ENCODE measurements at places on chromosomes 12 and 14.

GRCh38 chr12:110718222-110718908 is 24.3 kb downstream of the PPP1CC start:
- DNase-seq = no peak

GRCh38 chr12:115174920-115175319 is 490.9 kb upstream of the TBX3 start:
- no peak for DNase-seq

DNA sequence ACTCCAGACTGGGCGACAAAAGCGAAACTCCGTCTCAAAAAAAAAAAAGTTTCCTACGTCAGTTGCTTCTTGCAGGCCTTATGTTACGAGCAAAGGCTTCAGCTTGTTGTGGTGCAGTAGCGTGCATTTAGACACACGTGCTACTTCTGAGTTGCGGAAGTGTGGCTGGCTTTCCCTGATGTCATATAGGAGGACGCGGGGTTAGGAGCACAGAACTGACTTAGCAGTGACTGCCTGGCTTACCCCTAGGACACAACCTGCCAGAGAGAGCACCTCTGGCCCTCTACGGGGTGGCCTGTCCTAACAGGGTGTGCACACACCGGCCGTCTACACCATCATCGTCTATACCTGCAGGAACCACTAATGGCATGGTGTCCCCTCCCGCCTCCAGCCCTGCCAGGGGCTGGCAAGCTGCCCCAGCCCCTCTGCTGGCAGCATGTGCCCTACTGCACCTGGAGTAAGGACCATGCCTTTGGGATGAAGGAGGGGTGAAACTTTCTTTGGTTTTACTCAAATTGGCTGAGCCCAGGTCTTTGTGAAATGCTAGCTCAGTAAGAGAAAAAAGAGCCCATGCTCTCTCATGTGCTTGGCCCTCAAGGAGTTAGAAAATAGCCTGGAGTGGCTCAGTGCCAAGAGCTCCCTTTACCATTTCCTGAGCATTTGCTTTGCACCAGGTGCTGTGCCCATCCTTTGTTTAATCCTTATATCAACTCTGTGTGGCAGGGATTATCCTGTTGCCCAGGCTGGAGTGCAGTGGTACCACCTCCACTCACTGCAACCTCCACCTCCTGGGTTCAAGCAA is 1.7 kb upstream of the GPR68 start:
- no peak for DNase-seq

DNA sequence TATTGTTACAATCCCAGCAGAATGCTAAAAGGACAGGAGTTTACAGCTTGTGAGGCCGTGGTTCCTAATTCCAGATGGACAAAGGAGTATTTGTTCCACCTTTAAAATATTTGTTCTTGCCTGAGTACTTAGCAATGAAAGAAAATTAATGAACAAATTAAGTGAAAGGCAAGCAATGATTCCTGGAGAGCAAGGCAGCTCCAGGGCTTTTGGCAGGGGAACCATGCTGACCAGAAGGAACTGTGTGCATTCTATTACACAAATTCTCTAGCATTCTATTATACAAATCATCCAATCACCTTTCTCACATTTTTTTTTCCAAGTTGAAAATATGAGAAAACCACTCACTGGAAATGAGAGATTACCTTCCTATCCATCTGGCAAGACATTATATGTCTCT is 1.8 kb upstream of the BMAL2 start:
- DNase-seq = no peak

DNA sequence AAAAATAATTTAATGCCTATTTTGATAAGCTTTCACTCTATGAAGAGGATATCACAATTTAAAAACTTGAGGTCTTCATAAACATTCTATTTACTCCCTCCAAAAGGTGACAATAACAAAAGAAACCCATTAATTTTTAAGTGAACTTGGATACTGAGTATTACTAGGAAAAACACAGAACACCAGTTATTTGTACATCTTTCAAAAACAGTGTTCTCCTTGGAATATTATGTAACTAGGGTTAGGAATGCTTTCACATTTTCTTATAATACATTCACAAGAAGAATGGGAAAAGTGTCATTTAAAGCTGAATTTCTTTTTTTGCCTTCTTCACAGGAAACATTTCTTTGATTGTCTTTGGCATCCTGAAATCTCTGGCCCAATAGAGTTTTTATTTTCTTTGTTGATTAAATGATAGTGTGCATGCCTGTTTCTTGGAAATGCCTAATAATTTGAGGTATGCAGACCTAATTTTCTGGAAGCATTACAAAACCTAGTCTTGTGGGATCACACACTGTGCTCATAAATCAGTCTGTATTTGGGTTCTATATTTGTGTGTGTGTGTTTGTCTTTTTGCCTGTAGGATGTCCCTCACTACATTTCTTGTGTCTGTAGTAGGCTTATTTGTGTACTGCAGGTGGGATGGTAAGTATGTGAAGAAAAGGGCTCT is 76.5 kb downstream of the WNK1 start:
- DNase-seq = no peak

- peak; percentile 99 for DNase-seq
These were observed 214.9 kb downstream of the ZFP36L1 start for GRCh38 chr14:68577802-68578541.

DNA sequence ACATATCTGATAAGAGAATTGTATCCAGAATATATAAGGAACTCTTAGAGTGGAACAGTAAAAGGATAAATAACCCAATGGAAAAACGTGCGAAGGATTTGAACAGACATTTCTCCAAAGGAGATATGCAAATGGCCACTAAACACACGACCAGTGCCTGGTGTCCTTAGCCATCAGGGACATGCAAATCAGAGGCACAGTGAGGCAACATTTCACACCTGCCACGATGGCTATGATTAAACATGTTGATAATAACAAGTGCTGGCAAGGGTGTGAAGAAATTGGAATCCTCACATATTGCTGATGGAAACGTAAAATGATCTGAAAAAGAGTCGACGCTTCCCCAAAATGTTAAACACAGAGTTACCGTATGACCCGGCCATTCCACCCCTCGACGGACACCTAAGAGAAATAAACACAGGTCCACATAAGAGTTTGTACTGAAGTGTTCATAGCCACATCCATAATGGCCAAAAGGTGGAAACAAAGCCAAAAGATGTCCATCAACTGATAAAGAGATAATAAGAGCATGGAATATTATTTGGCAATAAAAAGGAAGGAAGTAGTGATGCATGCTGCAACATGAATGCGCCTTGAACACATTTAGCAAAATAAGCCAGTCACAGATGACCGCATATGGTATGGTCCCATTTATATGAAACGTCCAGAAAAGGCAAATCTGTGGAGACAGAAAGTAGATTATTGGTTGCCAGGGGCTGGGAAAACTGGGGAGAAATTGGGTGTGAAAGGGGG is 6.3 kb upstream of the TMEM121 start:
- DNase-seq = no peak
